NCI-H1436 (cell line): ENCODE measurements at places on chromosomes 3 and 15.

GRCh38 chr3:172228036-172228415 is 188.6 kb downstream of the FNDC3B start:
- no peak for DNase-seq

- DNase-seq, result peak; percentile 54
These were observed 106.3 kb upstream of the BFSP2 start for GRCh38 chr3:133293397-133294110.

- DNase-seq, result no peak
These were observed 2.6 kb downstream of the RBMS3 start for GRCh38 chr3:29283231-29284119.

DNA sequence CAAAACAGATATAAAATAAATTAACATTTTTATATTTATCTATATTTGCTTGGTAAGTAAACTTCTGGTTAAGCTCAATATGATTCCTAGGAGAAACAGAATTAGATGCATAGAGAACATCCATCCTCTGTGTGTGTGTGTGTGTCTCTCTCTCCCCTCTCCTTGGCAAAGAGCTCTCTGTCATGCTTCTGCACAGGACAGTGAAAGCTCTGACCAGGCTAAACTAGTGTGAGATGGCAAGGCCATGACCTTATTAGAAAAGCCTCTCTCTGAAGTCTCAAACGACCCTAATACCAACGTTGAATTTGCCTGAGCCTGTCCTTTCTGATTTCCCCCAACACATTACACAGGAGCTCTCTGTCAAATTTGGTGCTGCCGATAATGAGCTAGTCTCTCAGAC is 746.0 kb downstream of the VGLL3 start:
- no peak for DNase-seq

DNA sequence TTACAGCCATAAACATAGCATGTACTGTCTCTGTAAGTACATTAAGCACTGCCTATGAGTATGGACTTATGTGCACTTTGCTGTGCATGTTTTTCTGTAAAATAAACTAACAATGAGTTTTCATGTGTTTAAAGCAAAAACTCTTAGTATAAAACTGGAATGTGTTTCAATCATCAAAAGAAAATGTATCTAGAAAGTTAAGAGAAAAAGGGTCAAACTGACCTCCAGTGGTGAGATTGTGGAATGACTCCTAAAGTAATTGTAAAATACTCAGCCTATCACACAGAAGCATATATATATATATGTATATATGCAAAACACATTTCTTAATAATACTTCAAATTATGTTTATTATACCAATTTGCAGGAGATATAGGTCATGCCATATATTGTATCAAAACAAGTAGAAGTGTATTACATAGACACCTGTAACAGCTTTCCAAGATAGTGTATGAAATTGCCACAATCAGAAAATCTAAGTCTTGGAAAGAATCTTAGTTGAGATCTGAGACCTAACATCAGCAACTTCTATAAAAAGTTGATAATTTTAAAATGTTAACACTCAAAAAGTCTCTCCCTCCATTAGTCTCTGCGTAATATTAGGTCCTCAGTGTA is 199.6 kb downstream of the FMN1 start:
- DNase-seq, result peak; percentile 12

DNA sequence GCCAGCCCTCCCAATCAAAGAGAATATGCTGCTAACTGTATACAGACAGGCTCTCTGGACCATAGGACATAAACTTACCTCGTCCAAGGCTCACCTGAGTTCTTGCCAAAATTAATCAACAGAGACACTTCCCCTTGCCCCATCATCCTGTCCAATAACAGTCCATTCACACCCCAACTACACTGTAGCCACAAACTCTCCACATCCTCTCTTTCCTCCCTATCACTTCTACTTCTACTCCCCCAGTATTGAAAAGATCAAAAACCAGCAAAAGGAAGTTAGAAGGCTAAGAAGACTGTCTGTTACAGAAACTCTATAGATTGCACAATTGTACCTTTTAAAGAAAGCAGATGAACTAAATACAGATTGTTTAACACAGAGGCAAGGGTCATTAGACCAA is 133.5 kb upstream of the STT3B start:
- no peak for DNase-seq

- DNase-seq, result no peak
These were observed 81.0 kb upstream of the ZPLD1 start for GRCh38 chr3:102353805-102354204.
